ENCODE measurements at places on chromosomes 2 and 18.

GRCh38 chr2:99605036-99605435 is 115.2 kb upstream of the REV1 start:
- no peak for DNase-seq

- DNase-seq = no peak
Observed at GRCh38 chr18:11529081-11529480, 80.3 kb upstream of the SLC35G4 start.

DNA sequence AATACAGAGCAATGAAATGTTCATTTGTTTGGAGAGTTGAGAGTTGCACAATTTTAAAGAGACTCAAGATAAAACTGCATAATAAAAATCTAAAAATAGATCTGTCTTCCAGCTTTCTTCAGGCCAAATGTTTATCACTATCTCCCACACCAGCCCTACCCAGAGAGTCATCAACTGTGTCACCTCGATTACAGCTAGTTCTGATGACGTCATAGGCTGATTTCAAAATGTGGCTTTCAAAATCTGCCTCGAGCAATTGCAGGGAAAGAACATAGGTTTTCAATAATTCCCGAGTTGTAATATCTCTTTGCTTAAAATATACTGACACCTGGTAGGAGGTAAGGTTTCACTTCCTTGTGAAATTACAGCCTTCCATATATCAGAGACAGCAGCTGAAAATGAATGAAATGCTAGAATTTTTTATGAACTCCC is 677.6 kb upstream of the ID2 start:
- DNase-seq = no peak

DNA sequence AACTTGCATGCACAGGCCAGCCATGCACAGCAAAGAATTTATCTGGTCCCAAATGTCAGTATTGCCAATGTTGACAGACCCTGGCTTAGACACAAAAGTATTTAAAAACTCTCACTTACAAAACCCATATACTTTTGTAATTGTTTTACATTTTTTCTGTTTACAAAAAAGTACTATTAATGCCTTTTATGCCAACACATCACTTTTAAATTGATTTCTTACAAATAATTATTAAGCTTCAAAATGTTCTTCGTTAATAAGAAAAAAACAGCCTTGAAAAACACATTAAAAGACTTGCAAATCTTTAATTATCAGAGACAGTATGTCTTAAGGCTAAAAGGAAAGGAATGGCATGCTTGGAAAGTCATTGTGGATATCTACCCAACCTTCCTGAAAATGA is 181.3 kb upstream of the TWIST2 start:
- DNase-seq = no peak

DNA sequence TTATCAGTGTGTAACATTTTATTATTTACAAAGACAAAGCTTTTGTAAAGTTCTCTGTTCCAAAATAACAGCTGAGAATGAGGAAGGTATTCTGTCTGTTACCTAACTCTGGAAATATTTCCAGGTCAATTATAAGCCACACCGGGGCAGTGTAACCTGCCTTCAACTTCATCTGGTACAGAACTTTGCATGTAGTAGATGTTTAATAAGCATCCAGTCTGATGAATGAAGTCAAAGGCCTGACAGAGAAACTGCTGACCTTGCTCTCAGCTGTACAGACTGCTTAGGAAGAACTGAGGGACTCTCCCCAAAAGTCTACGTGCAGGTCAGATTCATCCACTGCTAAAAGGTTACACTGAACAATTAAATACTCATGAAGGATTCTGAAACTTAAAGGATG is 43.3 kb downstream of the WDFY1 start:
- DNase-seq = no peak

GRCh38 chr18:58605027-58606020 is 23.6 kb downstream of the ALPK2 start:
- no peak for DNase-seq

GRCh38 chr2:221104361-221104811 is 467.7 kb downstream of the EPHA4 start:
- DNase-seq = no peak

DNA sequence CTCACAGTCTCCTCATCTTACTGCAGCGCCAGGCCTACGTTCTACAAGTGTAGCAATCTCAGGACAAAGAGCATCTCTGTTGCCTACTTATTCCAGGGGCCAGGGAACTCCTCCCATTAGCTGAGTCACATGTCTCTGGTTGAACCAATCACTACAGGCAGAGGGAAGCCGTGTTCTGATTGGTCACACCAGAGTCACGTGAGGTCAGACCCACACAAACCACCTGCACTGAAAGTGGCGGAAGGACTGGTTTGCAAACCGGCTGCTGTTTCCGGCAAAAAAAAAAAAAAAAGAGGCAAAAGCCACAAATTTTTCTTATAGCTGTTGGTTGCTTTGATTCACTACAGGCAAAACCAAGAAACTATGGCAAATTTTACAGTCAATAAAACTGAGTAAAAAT is 21.9 kb upstream of the USP14 start:
- DNase-seq = no peak

- no peak for DNase-seq
Observed at GRCh38 chr2:181805228-181806038, 86.1 kb upstream of the ITPRID2 start.

DNA sequence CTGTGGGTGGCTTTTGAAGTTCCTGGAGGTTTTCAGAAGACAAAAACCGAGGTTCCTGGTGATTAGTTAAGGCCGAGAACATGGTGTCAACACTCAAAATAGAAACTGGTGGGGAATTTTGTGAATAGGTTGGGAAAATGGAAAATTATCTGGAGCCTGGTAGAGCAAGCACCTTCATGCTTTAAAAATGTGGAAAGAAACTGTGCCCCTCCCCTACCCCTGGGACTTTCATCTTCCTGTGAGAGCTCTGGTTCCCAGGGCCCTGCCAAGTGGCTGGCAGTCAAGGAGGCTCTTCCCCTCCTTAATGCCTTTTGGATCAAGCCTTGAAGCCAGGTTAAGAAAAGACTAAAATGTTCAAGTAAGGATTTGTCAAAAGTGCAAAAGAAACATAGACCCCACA is 1.9 kb upstream of the CRACDL start:
- DNase-seq = no peak

DNA sequence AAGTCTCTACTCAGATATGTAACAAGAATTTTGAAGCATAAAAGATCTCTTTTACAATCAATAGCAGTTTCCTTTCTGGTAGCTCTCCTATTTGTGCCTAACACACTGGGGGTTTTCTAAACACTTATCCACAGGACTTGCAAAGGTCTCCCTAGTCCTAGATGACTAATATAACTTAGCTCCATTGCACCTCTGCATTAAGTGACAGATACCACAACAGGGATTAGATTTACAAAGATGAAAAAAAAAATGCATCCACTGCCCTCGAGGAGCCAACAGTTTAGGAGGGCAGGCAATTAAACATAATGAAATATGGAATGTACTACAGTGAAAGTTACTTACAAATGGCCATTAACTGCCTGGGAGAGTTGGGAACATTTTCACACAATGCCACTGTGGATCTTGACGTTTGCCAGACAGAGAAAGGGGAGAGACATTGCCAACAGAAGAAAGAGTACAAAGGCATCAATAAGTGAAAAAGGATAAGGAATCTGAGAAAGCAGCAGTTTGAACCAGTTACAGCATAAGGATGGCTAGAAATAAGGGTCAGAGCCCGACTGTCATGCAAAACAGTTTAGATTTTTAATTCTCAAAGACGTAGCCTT is 14.3 kb downstream of the PPP3R1 start:
- no peak for DNase-seq

DNA sequence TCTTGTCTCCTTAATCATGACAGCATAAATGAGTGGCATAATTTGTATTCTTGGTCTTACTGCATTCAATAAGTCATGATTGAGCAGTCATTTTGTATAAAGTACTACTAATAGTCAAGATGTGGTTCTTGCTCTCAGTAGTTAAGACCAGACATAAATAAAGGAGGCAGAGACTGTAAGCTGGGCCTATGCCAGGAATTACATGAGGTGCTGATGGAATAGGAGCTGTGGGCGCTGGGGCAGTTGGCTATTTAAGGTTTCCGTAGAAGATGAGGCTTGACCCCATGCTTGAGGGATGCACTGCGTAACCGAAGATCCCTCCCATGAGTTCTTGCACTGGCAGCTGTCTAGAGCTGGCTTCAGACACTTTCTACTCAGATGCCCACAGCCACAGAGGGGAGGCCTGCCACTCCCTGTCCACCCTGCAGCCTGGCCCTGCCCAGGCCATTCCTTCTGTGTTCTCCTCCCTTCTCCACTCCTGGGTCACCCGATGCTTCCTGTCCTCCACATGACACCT is 150.9 kb upstream of the REV1 start:
- no peak for DNase-seq

DNA sequence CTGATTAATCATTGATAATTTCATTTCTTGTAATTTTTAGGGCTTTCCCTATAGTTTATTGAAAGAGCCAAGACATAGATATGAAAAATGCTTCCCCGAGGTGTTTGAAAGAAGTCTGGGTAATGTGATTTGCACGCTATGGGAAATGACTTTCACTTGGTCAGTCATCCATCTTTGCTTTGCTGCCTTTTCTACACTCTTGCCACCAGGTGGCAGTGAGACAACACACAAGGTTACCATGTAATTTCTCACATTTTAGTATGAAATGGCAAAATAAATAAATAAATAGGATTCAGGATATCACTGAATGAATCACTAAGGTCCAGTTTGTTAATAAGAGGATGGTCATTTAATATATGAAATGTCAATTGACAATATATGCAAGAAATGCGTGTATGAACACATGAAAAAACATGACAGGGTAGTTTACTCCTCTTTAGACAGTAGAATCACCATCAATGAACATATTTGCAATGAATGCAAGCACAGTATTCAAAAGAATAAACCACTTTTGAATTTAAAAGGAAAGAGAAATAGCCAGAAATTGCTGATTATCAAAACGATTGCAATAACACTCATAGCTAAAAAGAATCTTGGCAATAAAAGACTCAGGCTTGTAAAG is 52.2 kb upstream of the KCNH7 start:
- no peak for DNase-seq

DNA sequence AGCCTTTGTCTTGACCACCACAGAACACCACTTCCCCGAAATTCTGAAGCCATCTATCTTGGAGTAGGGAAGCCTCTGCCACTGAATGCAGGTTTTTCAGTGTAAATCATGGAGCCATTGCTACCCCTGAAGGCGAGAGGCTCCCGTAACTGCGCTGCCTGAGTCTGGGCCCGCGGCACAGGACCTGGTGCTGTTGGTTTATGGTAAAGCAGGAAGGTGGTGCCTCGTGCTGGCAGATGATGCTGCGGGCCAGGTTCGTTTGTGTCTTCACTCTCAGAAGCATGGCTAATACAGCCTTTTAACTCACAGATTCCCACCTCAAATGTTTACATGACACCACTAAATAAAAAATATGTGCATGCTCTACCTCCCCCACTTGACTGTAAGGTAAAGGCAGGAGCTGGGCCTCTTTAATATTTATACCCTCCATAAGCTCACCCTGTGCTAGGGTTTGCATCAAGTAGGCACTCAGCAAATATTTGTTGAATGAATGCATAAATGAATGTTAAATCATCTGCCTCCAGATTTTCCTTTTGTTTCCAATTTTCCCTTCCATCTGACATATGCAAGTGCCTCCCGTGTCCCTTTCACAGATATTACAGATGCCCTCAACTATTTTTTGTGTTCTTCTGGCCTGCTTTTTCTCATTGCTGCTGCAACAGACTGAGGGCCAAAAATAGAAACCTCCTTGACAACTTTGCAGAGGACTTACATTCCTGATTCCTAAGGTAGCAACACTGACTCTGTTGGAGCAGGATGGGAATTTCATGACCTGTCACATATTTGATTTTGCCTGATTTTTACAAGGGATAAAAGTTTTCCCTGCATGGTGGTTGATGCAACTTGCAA is 83.5 kb upstream of the CPO start:
- DNase-seq = no peak

GRCh38 chr2:242029422-242030225 is 160.1 kb downstream of the RTP5 start:
- no peak for DNase-seq

GRCh38 chr2:207224381-207224780 is 58.6 kb upstream of the KLF7 start:
- DNase-seq = no peak

DNA sequence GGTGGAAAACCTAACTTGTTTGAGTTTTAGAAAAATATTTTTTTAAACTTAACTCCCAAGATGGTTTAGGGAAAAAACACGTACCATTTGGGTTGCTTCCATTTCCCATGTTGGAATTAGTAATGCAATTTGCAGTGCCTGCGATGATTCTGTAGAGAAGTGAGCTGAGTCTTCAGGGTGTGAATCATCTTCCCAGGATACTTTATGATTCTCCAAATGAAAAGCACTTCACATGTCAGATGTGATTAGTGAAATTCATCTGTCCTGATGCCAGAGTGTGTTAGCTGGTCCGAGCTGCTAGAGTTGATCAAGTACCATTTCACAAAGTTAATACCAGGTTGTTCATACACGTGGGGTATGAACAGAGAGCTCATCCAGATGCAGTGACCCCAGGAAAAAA is 59.1 kb downstream of the ACOXL start:
- DNase-seq = no peak

GRCh38 chr2:55896633-55897032 is 26.9 kb downstream of the EFEMP1 start:
- DNase-seq = no peak

DNA sequence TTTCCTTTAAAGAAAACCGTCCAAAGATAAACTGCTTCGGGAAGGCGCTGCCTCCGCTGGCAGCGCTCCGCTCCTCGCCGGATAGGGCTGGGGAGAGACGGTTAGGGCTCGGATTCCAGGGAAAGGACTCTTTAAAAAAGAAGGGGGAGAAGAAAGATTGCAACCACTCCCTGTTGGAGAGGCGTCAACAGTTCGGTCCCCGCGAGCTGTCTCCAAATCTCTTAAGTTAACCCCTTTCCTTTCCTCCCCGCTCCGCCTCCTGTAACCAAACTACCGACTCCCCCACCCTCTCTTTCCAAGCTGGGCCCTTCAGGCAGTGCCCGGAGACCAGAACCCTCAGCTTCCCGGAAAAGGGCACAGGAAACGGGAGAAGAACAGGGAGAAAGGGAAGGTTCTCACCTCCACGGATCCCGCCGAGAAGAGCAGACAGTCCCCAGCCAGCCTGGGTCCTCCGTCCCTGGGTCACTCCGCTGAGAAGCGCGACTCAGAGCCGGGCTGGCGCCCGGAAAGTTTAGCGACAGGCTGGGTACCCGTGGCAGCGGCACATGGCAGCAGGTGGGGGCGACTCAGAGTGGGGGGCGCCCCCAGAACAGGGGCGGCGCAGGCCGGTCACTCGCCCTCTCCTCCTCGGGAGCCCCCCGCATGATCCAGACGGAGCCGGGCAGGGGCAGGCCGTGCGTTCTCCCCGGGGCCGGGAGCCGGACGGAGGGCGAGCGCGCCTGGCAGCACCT is 675 bp downstream of the FZD5 start:
- DNase-seq = no peak

DNA sequence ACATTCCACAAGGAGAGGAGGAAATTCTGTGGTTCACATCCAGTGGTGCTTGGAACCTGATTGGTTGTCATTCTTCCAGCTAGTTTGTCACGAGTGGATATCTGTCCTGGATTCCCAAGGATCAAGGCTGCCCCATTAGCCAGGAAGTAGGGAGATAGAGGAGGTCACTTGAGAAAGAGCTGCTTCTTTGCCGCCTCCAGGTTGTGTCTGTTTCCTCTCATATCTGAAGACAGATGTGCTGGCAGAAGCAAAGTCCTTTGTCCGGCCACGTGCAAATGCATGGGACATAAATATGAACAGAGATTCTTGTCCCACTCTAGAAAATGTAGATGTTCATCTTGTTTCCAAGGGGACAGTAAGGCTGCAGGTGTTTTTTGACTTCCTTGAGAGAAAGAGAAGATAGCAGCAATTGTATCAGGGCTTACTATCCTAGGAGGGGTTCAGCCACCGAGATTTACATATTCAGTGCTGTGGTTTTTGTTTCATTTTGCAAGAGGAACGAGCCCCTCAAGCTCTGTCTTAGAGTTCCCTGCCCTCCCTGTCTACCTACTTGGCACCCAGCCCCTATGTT is 174.4 kb downstream of the RPIA start:
- no peak for DNase-seq

Measured in NCI-H187 treated with DMSO at 0.1 percent for 48 hours (cell line).